ENCODE measurements at places on chromosomes 1 and 21.
A peak's percentile ranks its signal among the peaks of the same experiment; 100 is the strongest.

GRCh38 chr1:162942916-162943559 lies 82.1 kb upstream of the CCDC190 start:
- no peak for DNase-seq

GRCh38 chr1:91623020-91623419 lies 122.4 kb downstream of the CDC7 start:
- DNase-seq = no peak

GRCh38 chr1:68180441-68181164 lies 51.7 kb downstream of the WLS start:
- DNase-seq = no peak

GRCh38 chr1:169348383-169349036 lies 19.1 kb downstream of the NME7 start:
- no peak for DNase-seq

- no peak for DNase-seq
Measured at GRCh38 chr1:225974454-225974853, 24.7 kb downstream of the SDE2 start.

- no peak for DNase-seq
Measured at GRCh38 chr1:184507165-184507564, 120.3 kb downstream of the C1orf21 start.

DNA sequence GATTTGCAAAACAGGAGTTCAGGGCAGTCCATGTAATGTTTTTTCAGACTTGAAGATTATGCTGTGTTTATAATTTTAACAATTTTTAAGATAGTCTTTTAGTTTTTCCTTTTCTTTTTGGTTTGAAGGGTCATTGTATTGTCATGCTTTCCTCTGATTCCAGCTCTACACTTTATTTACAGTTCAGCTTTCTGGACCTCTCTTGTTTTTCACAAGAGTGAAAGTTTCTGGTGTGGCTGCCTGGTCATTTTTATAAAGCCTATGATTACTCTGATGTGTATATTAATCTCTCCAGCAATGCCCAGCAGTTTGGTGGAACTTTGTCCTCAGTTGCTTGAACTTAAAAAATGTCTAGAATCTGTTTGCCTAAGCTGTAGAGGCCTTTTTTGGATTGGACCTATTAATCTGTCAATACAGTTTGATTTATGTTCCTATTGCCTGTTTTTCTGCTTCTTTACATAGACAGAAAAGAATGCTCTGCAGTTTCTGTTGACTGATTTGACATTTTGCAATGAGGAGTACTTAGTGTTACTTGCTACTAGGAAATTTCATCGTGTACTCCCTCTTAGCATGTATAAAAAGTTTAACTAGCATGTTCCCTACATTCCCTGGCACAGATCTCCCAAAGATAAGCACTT lies 52.2 kb downstream of the XCL2 start:
- DNase-seq = no peak

DNA sequence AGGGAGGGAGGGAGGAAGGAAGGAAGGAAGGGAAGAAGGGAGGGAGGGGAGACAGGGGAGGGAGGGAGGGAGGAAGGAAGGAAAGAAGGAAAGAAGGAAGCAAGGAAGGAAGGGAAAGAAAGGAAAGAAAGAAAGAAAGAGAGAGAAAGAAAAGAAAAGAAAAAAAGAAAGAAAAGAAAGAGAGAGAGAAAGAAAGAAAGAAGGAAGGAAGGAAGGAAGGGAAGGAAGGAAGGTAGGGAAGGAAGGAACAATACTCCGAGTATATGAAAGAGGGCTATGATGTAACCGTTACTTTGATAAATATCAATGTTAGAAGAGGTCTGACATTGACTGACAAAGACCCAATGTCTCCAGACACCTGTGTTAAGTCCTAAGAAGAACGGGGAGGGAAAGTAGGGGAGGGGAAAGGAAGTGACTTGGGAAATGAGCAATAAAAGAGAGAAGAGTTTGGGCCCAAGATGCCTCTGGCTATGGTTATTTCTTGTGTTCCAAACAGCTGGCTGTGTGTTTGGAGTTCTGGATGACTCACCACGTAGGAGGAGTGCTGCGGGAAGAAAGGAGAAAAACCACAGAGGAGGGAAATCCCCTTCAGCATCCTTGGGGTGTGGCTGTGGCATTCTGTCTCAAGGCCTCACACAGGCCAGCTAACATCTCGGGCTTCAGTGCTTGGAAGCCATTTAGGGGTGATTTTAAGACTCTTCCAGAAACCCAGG lies 37.0 kb upstream of the RXRG start:
- DNase-seq = no peak

GRCh38 chr1:147080006-147080661 lies 92.1 kb downstream of the PRKAB2 start:
- no peak for DNase-seq

- DNase-seq = peak; percentile 75
Measured at GRCh38 chr1:206583707-206584648, 28.3 kb downstream of the EIF2D start.

DNA sequence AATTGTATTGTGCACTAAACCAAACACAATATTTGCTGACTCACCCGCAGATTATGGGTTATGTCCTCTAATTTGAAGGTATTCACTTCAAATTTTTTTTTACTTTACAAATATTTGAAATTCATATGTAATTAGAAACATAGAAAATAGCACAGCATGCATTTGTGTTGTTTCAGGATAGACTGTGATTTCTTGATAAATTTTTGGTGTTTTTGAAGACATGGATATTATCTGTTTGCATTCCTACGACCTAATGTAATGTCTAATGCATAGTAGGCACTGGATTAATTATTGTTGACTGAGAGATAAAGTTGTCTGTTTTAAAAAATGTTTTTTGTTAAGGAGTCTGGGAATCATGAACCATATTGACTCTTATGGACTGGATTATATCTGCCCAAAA lies 850.2 kb downstream of the BRINP3 start:
- DNase-seq = no peak

- peak; percentile 24 for DNase-seq
Measured at GRCh38 chr21:33587792-33588484, 546 bp downstream of the DONSON start.

- no peak for DNase-seq
Measured at GRCh38 chr1:240245629-240246020, 153.9 kb downstream of the FMN2 start.

DNA sequence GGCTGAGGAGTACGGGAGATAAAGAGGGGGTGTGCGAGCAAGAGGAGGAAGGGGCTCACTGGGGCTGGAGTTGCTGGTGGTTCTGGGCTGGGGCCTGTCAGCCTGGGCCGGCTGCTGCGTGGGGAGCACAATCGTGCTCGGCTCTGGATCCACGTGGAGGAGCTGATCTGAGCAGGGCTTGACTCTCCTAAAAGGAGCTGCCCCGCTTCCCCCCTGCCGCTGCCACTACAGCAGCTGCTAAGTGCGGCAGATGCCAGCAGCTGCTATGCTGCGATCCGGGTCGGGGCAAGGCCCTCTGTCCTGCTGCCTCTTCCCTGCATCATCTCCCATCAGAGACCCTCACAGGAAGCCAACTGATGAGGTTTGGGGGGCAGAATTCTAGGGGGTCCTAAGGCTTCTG lies 165.9 kb downstream of the PCBP3 start:
- no peak for DNase-seq

DNA sequence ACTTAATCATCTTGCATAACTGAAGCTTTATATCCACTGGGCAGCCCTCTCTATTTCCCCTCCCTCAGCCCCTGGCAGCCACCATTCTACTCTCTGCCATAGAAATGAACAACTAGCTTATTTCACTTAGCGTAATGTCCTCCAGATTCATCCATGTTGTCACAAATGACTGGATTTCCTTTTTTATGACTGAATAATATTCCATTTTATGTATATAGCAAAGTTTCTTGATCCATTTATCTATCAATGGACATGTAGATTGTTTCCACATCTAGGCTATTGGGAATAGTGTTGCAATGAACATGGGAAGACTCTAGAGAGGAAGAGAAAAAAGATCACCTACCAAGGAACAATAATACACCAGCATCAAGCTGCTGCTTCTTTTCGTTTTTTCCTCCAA lies 32.1 kb upstream of the EEIG2 start:
- no peak for DNase-seq

- peak; percentile 92 for DNase-seq
Measured at GRCh38 chr21:43728467-43729390, 9.8 kb downstream of the PDXK start.

DNA sequence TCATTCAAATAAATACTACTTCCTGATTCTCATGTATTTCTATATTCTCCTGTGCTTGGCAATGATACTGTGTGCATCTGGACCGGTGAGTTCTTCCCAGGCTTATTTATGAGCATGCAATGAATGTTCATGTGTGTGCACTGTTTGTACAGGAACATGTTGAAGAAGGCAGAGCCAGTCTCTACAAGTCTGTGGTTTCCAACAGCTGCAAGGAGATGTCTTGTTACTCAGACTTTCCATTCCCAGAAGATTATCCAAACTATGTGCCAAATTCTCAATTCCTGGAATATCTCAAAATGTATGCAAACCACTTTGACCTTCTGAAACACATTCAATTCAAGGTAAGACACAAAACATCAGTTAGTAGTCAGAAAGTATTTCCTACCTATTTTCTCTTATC lies 19.1 kb downstream of the FMO1 start:
- DNase-seq = peak; percentile 47

DNA sequence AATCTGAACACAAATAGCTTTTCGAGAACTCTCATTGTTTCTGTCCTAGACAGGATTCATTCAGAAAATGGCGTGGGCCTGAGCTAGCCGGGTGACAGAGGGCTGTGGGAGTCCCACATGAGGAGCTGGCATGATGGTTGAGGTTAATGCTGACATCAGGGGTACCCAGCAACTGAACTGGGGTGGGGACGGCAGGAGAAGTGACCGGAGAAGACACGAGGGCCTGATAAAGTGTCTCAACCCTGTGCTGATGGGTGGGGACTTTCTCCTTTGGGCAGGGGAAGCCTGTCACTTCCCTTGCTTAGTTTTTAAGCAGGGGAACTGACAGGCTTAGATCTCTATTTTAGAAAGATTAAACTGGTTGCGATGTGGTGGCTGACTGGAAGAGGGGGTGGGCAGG lies 14.6 kb downstream of the CHIT1 start:
- no peak for DNase-seq

- DNase-seq = peak; percentile 84
Measured at GRCh38 chr21:42525029-42525581, 11.5 kb downstream of the SLC37A1 start.

GRCh38 chr21:45549626-45550463 lies 7.6 kb upstream of the SLC19A1 start:
- no peak for DNase-seq

GRCh38 chr21:32414579-32415358 lies 2.3 kb downstream of the EVA1C start:
- no peak for DNase-seq

DNA sequence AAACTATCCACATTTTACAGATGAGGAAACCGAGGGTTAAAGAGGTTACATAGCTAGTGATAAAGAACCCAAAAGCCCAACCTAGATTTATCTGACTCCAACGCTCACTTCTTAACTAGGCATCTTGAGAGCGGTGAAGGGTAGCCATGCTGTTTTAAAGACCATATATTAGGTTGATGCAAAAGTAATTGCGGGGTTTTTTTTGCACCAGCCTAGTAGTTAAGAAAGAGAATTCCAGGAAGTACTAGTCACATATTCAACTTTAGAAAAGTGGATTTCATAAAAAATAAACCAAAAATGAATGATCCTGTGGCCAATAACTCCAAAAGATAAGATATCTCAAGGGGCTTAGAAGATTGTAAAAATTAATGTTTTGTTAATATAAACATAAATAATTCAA lies 162.1 kb downstream of the GLUL start:
- no peak for DNase-seq

- DNase-seq = no peak
Measured at GRCh38 chr21:40331804-40332203, 464.6 kb downstream of the PCP4 start.

- no peak for DNase-seq
Measured at GRCh38 chr1:59194621-59195020, 102.3 kb upstream of the FGGY start.

DNA sequence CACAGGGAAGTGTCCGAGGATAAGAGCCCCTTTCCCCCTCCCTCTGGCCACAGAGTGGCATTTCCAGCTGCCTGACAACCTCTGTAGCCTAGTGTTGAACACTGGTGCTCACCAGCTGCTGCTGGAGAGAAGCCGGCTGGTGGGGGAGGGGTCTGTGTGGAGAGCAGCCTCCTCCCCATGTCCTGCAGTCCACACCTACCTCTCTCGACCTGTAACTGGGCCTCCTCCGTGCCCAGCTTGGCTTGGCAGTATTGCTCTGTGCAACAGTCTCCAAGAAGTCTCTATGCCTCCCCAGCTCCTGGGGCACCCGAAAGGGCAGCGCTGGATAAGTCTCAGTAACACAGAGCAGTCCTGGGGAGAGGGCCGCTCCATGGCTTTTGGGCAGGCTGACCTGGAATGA lies 17.0 kb downstream of the PAPPA2 start:
- no peak for DNase-seq

DNA sequence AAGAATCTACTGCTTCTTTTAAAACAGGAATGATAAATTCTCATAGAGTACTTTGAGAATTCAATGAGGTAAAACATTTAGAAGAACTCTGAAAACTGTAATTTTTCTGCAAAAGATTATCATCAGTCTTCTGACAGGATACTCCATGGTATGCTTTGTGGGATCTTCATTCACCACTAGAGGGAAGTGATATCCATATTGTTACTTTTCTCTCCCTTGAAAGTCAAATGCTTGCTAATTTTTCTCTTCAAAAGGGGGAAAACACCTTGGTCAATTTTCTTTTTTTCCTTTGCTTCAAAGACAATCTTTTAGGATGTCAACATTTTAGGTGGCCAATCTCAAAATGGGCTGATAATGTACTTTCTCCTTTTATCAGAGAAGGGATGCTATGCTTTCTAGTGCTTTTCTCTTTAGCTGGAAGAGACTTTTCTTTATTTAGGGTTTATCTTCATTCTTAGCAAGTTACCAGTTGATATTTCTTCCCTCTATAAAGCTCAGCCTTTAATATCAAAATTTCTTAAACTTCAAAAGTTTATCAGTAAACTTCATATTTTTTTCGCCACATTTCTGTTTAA lies 95.5 kb downstream of the NEGR1 start:
- no peak for DNase-seq

GRCh38 chr1:195766709-195767108 lies 841.5 kb downstream of the KCNT2 start:
- no peak for DNase-seq

GRCh38 chr1:3397311-3397710 lies 57.2 kb upstream of the ARHGEF16 start:
- no peak for DNase-seq

GRCh38 chr21:38753557-38753971 lies 52.2 kb upstream of the ETS2 start:
- no peak for DNase-seq

DNA sequence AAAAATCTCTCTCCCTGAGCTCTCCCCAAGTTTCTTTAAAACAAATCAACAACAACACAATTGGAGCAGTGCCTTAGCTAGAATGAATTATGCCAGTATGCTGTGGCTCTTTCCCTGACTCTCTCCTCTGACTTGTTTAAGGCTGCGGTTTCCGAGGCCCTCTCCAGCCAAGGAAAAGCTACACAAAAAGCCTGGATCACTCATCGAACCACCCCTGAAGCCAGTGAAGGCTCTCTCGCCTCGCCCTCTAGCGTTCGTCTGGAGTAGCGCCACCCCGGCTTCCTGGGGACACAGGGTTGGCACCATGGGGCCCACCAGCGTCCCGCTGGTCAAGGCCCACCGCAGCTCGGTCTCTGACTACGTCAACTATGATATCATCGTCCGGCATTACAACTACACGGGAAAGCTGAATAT lies 1.9 kb downstream of the S1PR1 start:
- peak; percentile 81 for DNase-seq

All from lower leg skin (tissue), 4 donors.